Right ventricle myocardium superior (tissue), 1 donor: ENCODE measurements at places on chromosomes 5 and 9. TPM values are rescaled to one million over a fixed set of nuclear protein-coding genes. Genes with fewer than 3 reads are reported as not detected.
A peak's percentile ranks its signal among the peaks of the same experiment; 100 is the strongest.

Gene CCDC192
- not detected for total RNA-seq

Gene ECSCR
- total RNA-seq, result 18.0 TPM

- peak; percentile 69 for DNase-seq
Measured at GRCh38 chr9:121700832-121701419, 49.5 kb downstream of the DAB2IP start.

GRCh38 chr5:39225405-39226099, 6.2 kb upstream of the FYB1 start:
- DNase-seq, result no peak
